ENCODE measurements at places on chromosomes 5 and 9.

GRCh38 chr9:136732444-136733178 lies 10.1 kb downstream of the LCN10 start:
- DNase-seq = no peak

GRCh38 chr9:656926-657568 lies 184.4 kb upstream of the DMRT1 start:
- no peak for DNase-seq

DNA sequence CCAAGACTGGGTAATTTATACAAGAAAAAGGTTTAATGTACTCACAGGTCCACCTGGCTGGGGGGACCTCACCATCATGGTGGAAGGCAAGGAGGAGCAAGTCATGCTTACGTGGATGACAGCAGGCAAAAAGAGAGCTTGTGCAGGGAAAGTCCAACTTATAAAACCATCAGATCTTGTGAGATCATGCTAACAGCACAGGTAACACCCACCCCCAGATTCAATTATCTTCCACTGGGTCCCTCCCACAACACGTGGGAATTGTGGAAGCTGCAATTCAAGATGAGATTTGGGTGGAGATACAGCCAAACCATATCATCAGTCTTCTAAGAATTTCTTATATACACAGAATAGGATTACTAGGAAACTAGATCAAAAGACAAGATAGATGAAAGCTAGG lies 555.6 kb downstream of the PRR16 start:
- no peak for DNase-seq

- no peak for DNase-seq
Observed at GRCh38 chr5:2658447-2658846, 93.0 kb downstream of the IRX2 start.

Measured in stimulated activated CD4-positive, alpha-beta T cell treated with anti-CD3 and anti-CD28 coated beads, Interleukin-15, amount 100 ng/mL, for 24 hours (primary cell).